ENCODE measurements at places on chromosomes 7 and 10.

GRCh38 chr10:120738658-120739057 lies 112.5 kb upstream of the WDR11 start:
- no peak for DNase-seq

DNA sequence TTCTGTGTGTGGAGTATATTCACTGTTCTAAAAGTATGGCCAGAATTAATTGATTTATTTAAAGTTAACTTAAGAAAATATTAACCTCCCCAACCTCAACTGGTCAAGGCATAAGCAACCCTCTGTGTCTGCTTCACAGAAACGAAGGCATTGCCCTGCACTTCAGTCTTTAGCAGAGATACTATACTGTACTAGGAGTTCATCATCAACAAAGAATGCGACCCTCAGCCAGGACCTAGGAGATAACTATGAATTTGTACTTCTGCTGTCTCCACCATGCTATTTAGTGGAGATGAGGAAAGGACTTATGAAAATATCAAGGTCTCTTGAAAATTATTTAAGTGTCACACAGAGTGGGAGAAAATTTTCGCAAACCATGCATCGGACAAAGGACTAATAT lies 35.7 kb upstream of the SEMA3D start:
- DNase-seq: no peak

DNA sequence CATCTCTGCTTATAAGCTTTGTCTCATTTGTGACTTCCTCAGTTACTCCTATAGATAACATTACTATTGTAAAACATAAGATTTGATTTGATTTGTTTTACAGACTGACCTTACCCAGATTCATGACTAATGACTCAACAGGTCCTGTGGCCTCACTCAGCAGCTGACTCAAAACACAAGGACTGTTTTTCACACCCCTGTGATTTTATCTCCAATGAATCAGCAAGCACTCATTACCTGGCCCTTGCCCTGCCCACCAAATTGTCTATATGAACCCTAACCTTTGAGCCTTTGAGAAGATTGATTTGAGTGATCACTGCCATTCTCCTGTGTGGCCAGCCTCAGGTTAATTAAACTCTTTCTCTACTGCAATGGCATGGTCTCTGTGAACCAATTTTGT lies 1064.6 kb upstream of the LRRTM3 start:
- DNase-seq: peak; percentile 22

DNA sequence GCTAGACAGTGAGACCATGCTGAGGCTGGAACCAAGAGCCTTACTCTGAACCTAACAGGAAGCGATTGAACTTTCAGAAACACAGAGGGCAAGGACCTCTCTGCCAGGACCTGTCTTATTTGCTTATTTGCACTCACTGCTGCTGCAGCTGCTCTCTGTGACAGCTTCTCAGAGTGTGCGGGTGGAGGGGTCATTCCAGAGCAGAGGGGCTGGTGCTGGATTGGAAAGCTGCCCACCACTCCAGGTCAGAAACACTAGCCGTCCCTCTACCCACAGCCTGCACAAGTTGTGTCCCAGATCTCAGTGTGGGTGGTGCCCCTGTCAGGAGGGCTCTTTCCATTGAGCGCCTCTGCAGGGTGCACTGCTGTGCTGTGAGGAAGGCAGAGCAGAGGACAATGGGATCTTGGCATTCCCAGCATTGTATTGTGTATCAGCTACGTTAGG lies 126.2 kb downstream of the CCNY start:
- no peak for DNase-seq

DNA sequence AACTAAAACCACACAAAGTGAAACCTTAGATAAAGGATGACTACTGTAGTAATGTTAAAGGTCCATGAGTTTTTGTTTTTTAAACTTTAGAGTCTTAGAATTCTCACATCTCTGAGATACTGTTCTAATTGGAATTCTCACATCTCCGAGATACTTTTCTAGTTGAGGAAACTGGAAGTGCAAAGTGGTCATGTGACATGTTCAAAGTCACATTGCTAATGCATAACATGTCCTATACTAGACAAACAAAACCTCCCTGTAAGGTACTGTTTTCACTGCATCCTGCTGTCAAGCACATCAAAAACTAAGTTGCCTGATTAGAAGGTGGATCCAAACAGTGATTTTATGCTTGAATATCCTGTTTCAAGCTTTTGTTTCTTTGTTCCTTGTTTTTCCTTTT lies 13.9 kb downstream of the TAX1BP1 start:
- no peak for DNase-seq

DNA sequence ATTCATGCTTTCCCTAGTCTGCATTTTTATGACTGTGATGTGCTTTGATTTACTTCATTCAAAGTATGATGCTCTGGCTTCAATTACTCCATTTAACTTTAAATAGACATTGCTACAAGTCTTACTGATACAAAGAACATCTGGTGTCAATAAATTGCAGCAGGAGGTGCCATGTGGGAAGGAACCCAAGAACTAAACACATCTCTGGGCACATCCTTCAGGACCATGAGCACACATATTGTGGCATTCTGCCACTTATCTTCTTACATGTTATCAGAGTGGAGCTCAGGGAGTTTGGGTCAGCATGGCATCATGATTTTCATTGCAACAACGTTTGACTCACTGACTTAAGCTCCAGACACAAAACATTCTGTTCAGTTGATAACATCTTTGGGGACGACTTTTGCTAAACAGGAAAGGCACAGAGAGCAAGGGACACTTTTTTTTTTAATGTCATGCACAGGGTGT lies 227.0 kb downstream of the DKK1 start:
- DNase-seq: peak; percentile 55

GRCh38 chr7:31892099-31892829 lies 177.9 kb downstream of the PDE1C start:
- DNase-seq: no peak

GRCh38 chr10:62302760-62303159 lies 34.1 kb upstream of the RTKN2 start:
- no peak for DNase-seq

DNA sequence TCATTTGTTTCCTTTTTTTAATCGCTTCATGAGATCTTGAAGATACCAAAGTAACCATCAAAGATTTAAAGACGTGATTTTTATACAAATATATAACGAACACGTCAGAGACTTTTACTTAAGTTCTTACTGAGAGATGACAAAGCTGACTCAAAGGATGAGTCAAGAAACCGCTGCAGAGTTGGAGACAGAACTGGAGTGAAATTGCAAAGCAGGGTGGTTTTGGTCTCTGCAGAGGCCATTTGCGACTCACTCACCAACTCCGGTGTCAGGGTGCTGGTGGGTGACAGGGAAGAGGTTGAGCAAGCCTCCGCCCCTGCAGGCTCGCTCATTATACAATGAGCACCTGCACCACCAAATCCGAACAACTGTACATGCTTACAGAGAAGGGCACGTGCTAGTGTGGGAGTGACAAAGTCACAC lies 75.2 kb downstream of the DNAJB6 start:
- DNase-seq: peak; percentile 91

- DNase-seq: no peak
These were observed 294.5 kb downstream of the AUTS2 start for GRCh38 chr7:69892790-69893189.

DNA sequence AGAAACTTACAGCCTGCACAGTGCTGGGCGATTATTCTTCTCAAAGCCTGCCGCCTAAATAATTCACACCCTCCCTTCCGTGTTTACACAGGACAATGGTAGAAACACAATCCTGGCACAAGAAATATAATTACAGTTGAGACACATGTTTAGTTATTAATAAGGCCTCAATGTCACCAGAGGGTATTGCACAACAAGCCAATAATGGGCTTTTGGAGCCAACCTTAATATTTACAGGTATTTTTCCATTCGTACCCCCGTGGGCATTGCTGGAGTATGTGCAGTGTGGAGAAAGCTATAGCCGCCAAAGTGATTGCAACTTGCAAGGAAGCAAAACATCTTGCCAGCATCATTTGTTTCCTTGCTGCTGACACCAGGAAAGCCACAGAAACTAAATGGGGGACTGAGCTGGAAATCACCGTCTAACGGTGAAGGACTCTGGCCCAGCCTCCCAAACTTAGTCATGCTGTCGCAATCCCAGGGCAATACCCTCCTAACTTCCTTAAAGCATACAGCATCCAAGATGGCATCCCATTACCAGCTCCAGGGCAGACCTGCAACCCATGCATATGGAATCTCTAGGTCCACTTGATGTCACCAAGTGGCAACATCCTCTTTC lies 8.6 kb downstream of the CALN1 start:
- no peak for DNase-seq

- DNase-seq: peak; percentile 68
These were observed 843 bp upstream of the GATA3 start for GRCh38 chr10:8053446-8054243.

DNA sequence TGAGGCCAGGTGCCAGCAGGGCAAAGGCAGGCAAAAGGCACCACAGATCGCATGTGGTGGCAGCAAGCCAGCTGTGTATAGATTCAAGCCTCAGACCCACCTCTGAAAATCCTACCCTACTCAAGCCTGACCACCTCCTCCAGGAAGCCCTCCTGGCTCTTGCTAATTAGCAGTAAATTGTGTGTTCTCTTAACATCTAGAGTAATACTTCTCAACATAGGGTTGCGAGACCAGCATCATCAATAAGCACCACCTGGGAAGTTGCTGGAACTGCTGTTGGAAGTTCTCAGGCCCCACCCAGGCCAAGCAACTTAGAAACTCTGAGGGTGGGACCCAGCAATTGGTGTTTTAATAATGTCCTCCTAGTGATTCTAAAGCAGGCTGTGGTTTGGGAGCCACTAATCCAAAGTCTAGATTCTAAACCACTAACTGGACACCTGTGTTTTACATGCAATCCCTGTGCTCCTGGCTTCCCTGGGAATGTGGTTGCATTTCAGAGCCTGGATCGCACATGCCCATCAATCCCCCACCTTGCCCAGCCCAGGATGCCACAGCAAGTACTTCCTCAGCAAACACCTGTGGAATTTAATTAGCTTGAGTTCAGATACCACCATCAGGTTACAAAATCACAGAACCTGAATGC lies 46.2 kb downstream of the KCNMA1 start:
- DNase-seq: no peak

- no peak for DNase-seq
These were observed 165.3 kb downstream of the CELF2 start for GRCh38 chr10:11183015-11183414.
